Kasumi-1 (cell line): ENCODE measurements at places on chromosomes 16 and 17.

GRCh38 chr17:82105882-82106687 lies 8.0 kb upstream of the FASN start:
- peak; percentile 93 for DNase-seq

GRCh38 chr17:79944251-79944812 lies 91.3 kb downstream of the TBC1D16 start:
- DNase-seq = no peak

- no peak for DNase-seq
Observed at GRCh38 chr17:81443269-81443668, 48.0 kb downstream of the BAHCC1 start.

GRCh38 chr17:49676276-49676868 lies 1.5 kb downstream of the SPOP start:
- DNase-seq = peak; percentile 99

GRCh38 chr17:45369421-45369820 lies 52.6 kb upstream of the MAP3K14 start:
- DNase-seq = no peak

GRCh38 chr17:17132746-17133145 lies 73.4 kb downstream of the PLD6 start:
- DNase-seq = no peak

GRCh38 chr16:88747588-88748301 lies 37.3 kb downstream of the PIEZO1 start:
- DNase-seq = peak; percentile 94

DNA sequence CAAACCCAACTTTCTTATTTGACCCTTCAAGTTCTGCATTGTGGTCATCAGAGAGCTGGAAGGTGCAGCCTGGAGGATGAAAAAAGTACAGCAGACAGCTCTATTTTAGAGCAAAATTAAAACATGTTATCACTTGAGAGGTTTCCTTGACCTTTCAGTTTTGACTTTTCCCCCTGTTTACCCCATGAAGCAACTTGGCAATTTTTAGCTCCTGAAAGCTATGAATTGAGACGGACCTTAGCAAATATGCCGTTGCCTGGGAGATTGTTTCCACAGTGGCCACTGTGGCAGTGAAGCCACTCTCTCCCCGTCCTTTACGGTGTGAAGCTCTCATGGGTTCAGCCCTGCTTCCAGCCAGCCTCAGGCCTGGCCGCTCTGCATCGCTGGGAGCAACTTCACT lies 398.6 kb downstream of the CPPED1 start:
- no peak for DNase-seq

- peak; percentile 56 for DNase-seq
Observed at GRCh38 chr16:88686439-88687253, at the start of gene SNAI3. Gene SNAI3 (minus strand): TSS chr16:88686507. CDS start chr16:88686406, 101 bp downstream.

DNA sequence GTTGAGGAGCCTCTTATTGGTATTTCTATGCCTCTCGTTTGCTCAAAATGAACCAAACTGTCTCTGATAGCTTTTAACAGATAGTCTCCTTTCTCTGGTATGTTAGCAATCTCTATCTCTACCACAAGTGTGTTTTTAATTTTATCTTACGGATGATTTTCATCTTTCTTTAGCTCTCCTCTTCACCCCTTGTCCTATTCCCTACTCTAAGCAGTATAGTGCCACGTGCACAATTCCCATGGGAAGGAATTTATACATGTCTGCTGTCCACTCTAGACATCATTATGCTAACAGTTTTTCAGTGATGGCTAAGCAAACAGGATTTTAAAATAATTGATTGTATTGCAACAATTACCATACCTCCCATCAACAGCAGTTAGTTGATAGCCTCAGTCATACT lies 177.3 kb downstream of the CYB561 start:
- no peak for DNase-seq

DNA sequence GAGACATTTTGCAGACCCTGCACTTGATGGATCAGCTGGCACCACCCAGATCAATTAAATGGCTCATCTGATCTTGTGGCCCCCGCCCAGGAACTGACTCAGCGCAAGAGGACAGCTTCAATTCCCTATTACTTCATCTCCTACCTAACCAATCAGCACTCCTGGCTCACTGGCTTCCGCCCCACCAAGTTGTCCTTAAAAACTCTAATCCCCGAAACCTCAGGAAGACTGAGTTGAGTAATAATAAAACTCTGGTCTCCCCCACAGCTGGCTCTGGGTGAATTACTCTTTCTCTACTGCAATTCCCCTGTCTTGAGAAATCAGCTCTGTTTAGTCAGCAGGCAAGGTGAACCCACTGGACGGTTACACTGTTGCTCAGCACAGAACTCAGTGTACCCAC lies 23.6 kb downstream of the SPPL2C start:
- no peak for DNase-seq

DNA sequence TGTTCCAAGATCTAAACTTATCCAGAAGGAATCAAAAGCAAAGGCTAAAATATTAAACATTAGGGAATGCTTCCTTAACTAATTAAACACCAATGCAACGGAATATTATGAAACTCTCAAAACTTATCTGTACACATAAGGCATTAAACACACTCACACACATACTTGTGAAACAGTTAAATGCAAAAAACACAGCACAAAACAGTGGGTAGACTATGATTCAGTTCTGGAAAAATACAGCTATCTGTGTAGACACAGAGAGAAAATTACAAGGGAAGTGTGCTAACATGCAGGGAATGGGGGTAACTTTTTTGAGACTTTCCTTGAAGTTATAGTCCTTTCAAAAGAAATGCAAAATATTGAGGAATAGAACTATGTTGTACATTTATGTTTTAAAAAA lies 36.7 kb upstream of the CCL1 start:
- DNase-seq = no peak

DNA sequence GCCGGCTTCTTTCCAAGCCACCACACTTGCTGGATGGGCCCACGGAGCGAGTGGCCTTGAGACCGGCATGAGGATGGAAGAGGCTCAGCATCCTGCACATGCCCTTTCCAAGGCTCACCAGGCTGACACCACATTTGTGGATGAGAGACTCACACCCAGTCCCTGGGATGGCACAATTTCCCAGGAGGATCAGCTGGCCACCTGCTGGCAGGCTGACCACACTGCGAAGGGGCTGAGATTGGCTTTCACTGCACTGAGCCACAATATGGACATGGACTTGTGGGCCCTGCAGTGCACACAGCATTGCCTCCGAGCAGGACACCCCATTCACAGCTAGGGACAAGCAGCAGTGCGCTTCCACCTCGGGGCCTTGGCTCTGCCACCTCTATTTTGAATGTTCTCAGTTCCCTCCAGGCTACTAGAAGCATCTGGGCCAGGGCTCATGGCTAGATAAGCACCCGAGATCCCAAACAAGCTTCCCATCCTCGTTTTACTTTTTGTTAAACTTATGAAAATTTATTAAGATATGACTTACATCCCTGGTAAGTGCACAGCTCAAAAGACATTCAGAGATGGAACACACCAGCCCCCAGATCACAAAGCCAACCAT lies 25.3 kb upstream of the KSR1 start:
- no peak for DNase-seq

- no peak for DNase-seq
Observed at GRCh38 chr17:74857191-74857590, 2.5 kb downstream of the GRIN2C start.

DNA sequence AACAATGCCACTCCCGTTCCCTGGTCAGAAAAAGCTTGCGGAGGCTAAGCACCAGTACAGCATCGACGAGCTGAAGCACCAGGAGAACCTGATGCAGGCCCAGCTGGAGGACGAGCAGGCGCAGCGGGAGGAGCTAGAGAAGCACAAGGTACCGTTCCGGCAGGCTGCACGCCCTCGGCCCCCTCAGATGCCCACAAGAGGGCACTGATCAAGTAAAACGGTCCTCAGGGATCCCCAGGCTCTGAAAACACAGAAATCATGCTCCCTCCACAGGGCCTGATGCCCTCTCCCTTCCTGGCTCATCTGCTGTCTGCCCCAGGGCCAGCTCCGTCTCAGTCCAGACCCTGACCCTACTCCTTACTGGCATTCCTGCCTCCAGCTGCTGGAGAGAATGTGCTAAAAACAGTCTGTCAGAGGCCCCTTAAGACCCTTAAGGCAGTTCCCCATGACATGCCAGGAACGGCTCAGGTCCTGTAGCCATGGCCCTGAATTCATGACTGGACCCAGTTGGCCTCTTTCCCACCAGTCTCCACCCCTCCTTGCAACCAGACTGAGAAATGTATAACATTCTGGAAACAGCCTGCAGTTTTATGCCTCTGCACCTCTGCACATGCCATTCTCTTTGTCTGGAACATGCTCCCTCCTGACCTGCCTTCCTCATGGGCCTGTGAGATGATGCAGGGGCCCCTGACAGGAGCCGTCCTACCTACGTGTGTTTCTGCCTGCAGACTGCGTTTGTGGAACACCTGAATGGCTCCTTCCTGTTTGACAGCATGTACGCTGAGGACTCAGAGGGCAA lies 21.8 kb downstream of the DRC3 start:
- peak; percentile 10 for DNase-seq

DNA sequence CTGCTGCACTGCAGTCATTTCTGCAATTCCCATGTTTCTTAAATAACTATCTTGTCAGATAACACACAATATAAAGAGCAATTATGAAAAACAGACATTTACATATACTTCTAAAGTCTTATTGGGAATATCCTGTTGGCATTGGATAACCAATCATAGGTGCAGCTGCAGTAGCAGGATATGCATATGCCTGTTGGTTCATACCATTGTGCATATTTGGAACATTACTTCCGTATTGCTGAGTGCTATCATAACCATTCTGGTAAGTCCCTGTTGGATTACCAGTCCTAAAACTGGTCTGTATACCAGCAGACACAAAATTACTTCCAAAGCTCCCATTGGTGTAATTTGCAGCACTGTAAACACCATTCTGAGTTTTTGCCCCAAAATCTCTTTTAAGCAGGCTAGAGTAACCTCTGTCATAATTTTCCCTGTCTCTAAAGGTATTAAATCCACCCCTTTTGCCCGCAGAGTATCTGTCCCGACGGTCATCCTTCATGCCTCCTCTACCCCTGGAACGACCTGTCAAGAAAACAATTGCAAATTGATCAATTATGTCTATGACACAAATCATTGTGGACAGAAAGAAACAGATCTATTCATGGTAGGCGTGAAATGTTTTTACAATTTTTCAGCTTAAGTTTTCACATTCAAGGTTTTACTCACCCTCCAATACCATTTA lies 3.1 kb upstream of the POLG2 start:
- DNase-seq = no peak

- no peak for DNase-seq
Observed at GRCh38 chr17:43873091-43873490, 26.1 kb downstream of the CD300LG start.

- no peak for DNase-seq
Observed at GRCh38 chr17:65489413-65490155, 71.9 kb downstream of the AXIN2 start.

- no peak for DNase-seq
Observed at GRCh38 chr17:17494499-17494869, 1.7 kb downstream of the RASD1 start.

DNA sequence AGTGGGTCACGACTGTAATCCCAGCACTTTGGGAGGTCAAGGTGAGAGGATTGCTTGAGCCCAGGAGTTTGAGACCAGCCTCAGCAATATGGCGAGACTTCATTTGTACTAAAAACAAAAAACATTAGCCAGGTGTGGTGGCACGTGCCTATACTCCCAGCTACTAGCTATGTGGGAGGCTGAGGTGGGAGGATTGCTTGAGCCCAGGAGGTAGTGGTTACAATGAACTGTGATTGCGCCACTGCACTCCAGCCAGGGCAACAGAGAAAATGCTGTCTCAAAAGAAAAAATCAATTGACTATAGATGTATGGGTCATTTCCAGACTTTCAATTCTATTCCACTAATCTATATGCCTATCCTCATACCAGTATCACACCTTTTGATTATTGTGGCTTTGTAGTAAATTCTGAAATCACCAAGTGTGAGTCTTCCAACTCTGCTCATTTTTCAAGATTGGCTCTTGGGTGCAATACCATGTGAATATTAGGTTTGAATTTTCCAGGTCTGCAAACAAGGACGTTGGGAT lies 27.2 kb upstream of the CEP20 start:
- no peak for DNase-seq

- DNase-seq = no peak
Observed at GRCh38 chr17:74249590-74250270, 24.3 kb upstream of the DNAI2 start.

- DNase-seq = no peak
Observed at GRCh38 chr16:85054948-85055492, 27.4 kb downstream of the KIAA0513 start.

DNA sequence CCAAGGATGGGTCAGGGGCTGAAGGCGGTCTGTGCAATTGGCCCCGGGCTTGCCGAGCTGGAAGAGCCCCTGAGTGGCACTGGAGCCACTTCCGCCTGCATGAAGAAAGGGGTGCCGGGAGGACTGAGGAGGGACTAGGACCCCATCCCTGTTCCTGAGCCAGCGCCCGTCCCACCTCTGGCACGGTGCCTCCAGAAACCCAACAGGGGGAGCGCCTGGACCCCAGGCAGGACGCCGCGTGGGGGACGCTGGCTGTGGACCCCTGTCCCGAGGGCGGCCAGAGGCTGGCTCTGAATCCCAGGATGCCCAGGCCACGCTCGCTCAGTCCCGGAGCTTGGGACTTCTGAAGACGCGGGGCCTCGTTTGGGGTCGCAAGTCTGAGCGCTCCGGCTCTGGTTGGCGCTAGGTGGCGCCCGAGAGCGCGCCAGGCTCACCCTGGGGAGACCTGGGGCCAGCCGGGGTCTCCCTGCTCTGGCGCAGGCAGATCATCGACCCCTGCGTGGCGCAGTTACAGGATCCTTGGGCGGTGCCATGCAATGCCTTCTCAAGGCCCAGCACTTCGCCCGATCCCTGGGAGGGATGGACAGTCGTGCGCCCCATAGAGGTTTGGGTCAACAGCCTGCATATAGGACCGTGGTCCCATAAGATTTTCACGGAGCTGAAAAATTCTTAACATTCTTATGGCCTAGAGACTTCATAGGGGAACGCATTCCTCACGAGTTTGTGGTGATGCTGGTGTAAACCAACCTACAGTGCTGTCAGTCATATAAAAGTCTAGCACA lies 58.5 kb upstream of the CREBBP start:
- peak; percentile 22 for DNase-seq

DNA sequence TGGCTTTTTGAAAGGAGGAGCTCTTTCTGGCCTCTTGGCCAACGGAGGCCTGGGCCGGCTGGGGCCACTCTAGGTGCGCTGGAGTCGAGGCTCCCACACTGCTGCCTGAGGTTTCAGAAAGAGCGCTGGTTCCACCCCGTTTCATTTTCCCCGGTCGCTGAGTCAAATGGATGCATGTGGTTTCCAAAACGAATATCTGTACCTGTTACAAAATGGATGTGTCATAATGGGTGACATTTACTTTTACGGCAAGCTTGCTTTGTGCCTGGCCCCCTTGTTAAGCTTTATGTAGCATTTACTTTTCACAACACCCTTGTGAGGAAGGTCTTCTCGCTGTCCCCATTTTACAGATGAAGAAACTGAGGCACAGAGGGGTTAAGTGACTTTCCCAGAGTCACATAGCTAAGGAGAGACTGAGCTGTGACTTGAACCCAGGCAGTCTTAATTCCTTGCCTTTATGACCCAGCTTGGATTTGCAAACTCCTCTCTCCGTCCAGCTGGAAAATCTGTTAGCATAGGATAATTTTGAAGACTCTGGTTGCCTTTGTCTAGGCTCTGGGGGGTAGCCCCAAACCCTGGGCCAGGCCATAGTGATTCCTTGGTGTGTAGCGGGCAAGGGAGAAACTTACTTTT lies 10.6 kb downstream of the KSR1 start:
- no peak for DNase-seq
